ENCODE measurements at places on chromosomes 16 and 17. TPM values are rescaled to one million over a fixed set of nuclear protein-coding genes. Genes with fewer than 3 reads are reported as not detected.

MIEN1 gene
- 31.5 TPM for total RNA-seq

CLEC3A gene
- total RNA-seq = not detected

KRT17 gene
- total RNA-seq = not detected

APOH gene
- not detected for total RNA-seq

DNA sequence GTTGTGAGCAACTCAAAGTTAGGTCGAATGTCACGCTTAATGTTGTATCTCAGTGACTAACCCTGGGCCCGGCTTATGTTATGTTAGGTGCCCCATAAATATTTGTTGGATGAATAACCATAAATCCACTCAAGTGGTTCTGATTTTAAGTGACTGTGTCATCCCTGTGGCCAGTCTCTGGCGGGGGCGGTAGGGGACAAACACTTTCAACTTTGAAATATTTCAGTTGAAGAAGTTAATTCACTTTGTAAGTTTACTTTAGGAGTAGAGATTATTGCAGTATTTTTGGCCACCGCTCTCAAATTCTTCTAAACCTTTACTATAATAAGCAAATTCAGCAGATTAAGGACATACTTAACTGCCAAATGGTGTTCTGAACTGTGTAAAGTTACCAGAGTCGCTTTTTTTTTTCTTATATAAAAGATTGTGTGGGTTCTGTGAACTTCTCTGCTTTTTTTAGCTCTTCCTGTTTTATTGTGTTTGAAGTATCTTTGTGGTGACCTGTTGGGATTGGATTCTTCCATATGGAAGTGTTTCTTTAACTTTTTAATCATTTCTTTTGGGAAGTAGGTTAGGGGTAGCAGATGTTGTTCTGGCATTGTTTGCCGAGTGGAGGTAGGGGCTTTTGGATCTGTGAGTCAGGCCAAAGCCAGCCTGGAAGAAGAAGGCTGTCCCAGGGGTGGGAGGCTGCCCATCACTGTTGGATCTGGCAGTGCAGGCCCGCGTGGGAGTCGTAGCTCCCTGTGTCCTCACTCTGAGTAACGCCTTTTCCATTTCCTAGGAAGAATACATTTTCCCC, 61.4 kb upstream of the TBX2 start:
- H3K27me3 ChIP-seq = no peaks in the 10 kb centered on the region
- no peak overlapping the region for H3K4me3 ChIP-seq
- H3K27ac ChIP-seq = no peak overlapping the region
- no peaks in the 10 kb centered on the region for H3K4me1 ChIP-seq

- DNase-seq = no peak
- no peaks in the 10 kb centered on the region for H3K27me3 ChIP-seq
- H3K27ac ChIP-seq = no peak overlapping the region
- no peaks in the 10 kb centered on the region for H3K36me3 ChIP-seq
- H3K4me3 ChIP-seq = no peak overlapping the region
- no peaks in the 10 kb centered on the region for H3K4me1 ChIP-seq
Measured at GRCh38 chr17:20051624-20052023, 42.5 kb downstream of the SPECC1 start.

Measured in CD4-positive, alpha-beta T cell (primary cell).